ENCODE measurements at places on chromosomes 3 and 15. TPM values are rescaled to one million over a fixed set of nuclear protein-coding genes. Genes with fewer than 3 reads are reported as not detected.

Gene KY
- 2.6 TPM for total RNA-seq

Gene RHOV
- total RNA-seq, result 0.23 TPM

Gene CCR9
- not detected for total RNA-seq

Gene BNC1
- total RNA-seq, result 8.5 TPM

Gene AMT
- total RNA-seq, result 0.06 TPM

Gene RLBP1
- not detected for total RNA-seq

Gene LRRC3B
- not detected for total RNA-seq

Gene WDR93
- total RNA-seq, result not detected

Gene SHC4
- total RNA-seq, result 0.24 TPM

Gene NANOGP8
- total RNA-seq, result not detected

Gene GOLGA8Q
- not detected for total RNA-seq

Gene FGF7
- not detected for total RNA-seq

Gene OR5K2
- total RNA-seq, result not detected

Gene AADACL2
- total RNA-seq, result not detected

Gene ANKRD34C
- total RNA-seq, result not detected

Gene SPINK8
- total RNA-seq, result not detected

Gene FAN1
- 27.7 TPM for total RNA-seq

Gene STXBP5L
- total RNA-seq, result 0.09 TPM

Gene CPLX3
- total RNA-seq, result not detected

Gene SCG5
- total RNA-seq, result 1.8 TPM

Gene PP2D1
- total RNA-seq, result not detected

Gene GASK1A
- 0.11 TPM for total RNA-seq

Gene ZIC1
- 19.5 TPM for total RNA-seq

Gene MED12L
- 1.8 TPM for total RNA-seq

Gene EPHA3
- total RNA-seq, result not detected

Gene HYKK
- total RNA-seq, result 3.0 TPM

Gene ADCY5
- total RNA-seq, result not detected

Gene GABRA5
- total RNA-seq, result 5.9 TPM

Gene SLC27A2
- total RNA-seq, result 1.3 TPM

Gene ANKUB1
- total RNA-seq, result not detected

Gene PSMD6
- 213 TPM for total RNA-seq

Gene B2M
- 1,867 TPM for total RNA-seq

Gene NT5DC2
- total RNA-seq, result 73.1 TPM

Gene SSR3
- total RNA-seq, result 246 TPM

Gene TRPM1
- not detected for total RNA-seq

Gene GTF2E1
- total RNA-seq, result 22.2 TPM

Gene EBLN2
- 2.2 TPM for total RNA-seq

Gene SLC28A2
- not detected for total RNA-seq

Gene FBXW12
- not detected for total RNA-seq

Gene LEKR1
- total RNA-seq, result 1.4 TPM

Gene CDV3
- 211 TPM for total RNA-seq

Gene RASGRP1
- 1.6 TPM for total RNA-seq

Gene PIF1
- total RNA-seq, result 26.6 TPM

Gene ZNF385D
- total RNA-seq, result not detected

Gene SAMMSON
- total RNA-seq, result not detected

Gene LRRC31
- total RNA-seq, result not detected

Gene TRIM71
- total RNA-seq, result 0.06 TPM

Gene CPB1
- not detected for total RNA-seq

Gene ARGFX
- not detected for total RNA-seq

Gene KNG1
- total RNA-seq, result not detected
